CD4-positive, alpha-beta T cell treated with Interleukin-12 subunit alpha and Interleukin-12 subunit beta, for 1 hour (primary cell): ENCODE measurements at places on chromosomes 11 and 22.

DNA sequence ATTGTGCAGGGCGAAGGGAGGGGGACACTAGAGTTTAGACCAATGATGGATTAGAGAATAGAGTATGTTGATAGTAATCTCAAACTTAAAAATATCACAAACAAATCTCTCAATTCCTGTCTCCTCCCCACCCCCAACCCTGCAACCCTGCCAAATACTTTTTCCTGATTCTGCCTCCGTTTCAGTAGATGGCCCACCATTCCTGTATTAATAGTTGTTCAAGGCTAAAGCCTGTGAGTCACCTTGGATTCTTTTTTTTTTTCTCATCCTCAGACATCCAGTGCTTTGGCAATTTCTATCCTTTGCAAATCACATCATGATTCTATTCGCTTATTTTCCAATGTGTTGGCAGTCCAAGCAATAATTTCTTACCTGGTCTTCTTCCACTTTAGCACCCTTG, 207.9 kb downstream of the DYNC2H1 start:
- DNase-seq, result no peak

DNA sequence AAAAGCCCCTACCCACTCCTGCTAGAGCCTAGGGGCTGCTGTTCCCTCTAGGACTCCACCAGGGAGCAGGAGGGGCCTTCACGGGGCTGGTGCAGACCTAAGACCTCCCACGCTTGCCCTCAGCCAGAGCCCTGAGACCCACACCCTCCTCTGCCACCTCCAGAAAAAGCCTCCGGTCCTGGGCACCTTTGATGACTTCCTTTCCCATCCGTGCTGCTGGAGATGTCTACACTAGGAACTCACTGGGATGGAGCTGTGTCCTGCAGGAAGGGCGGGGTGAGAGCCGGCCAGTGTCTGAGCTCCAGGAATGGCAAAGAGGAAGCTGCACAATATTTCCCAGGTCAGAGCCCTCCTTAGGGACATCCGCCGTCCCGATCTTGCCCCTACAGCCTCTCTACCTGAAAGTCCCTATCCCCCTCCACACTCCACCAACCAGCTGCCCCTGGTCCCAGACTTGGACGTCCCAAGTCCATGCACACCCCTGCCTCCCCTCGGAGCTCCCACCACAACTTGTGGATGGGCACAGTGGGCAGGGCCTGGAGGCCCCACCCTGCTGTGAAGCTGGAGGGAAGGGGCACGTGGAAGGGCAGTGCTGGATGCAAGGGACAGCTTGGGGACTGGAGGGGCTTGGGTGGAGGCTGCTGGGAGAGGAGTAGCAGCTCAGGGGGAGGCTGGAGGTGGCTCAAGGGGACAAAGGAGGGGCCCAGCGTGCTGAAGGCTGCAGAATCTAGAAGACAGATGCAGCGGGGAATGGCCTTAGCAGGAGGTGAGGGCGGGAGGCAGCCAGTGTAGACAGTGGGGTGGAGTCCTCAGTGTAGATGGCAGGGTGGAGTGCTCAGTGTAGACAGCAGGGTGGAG, 13.5 kb upstream of the LRP5 start:
- DNase-seq, result no peak

- DNase-seq, result no peak
Observed at GRCh38 chr22:46482056-46482675, 55.3 kb downstream of the CELSR1 start.

GRCh38 chr22:45490836-45491235, 11.8 kb upstream of the FBLN1 start:
- no peak for DNase-seq

- DNase-seq, result no peak
Observed at GRCh38 chr11:87438416-87438815, 400.7 kb downstream of the TMEM135 start.

- peak; percentile 88 for DNase-seq
Observed at GRCh38 chr11:615504-616319, at the start of gene IRF7. IRF7 (minus strand) TSS chr11:615950; CDS start chr11:615364, 586 bp downstream.

GRCh38 chr11:61834278-61835048, 6.4 kb downstream of the FADS2 start:
- DNase-seq, result peak; percentile 65

DNA sequence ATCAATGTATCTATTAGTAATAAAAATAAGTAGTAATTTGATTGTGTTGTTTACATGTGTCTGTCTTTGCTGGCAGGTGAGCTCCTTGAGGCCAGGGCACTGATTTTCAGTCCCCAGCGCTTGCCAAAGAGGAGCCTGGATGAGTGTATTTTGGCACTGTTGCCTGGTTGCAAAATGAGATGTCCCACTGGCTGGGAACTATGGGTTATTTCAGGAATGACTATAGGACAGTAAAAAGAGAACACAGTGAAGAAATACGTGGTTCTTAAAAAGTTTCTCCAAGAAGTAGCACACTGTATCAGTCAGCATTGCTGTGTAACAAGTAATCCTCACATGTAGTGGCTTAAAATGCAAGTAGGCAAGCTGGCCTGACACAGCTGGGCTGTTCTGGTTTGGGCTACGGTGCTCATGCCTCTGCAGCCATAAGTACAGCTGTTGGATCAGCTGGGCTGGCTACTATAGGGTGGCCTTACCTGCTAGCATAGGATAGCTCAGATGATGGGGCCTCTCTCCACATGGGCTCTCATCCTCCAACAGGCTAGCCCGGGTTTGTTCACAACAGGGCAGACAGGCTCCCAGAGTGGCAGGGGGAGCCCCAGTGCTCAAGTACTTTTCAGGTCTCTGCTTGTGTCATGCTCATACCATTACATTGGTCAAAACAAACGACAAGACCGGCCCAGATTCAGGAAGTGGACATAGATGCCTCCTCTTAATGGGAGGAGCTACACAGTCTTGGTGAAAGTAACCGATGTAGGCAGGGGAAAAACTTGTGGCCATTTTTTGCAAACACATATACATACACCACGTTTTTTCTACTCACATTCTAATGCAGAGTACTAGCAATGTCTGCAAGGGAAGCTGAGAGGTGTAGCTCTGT, 399.1 kb downstream of the LARGE1 start:
- no peak for DNase-seq

DNA sequence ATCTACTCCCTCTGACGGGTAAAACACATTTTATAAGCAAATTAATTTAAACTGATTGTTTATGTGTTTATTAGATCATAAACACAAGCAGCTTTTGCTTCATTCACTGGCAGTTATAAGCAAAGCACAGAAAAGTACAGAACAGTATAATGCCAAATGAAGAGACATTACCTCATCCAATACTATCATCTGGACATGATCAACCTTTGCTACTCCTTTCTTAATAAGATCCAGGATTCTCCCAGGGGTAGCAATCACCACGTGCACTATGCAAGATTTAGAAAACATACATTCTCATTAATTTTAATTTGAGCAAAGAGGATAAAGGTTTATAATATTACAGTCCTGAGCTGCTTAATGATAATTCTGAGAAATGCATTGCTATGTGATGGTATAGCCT, 27.9 kb downstream of the DDX6 start:
- DNase-seq, result no peak

GRCh38 chr11:28621753-28622152, 513.6 kb downstream of the METTL15 start:
- no peak for DNase-seq

DNA sequence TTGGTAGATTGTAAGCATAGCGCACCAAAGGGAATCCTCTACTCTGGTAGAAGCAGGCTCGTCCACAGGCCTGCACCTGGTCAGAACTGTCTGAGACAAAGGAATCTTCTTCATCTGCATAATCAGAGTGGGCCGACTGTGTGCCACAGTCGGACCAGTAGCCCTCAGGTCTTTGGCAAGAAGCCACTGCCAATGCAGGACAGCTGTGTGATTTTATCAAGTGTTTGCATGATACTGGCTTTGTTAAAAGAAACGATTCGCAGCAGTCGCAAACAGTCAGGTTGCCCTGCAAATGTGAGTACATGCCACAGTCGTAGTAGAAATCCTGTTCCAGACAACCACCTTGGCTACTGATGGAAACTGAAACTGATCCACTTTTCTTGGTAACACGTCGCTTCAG, 4.9 kb upstream of the CCDC34 start:
- no peak for DNase-seq

DNA sequence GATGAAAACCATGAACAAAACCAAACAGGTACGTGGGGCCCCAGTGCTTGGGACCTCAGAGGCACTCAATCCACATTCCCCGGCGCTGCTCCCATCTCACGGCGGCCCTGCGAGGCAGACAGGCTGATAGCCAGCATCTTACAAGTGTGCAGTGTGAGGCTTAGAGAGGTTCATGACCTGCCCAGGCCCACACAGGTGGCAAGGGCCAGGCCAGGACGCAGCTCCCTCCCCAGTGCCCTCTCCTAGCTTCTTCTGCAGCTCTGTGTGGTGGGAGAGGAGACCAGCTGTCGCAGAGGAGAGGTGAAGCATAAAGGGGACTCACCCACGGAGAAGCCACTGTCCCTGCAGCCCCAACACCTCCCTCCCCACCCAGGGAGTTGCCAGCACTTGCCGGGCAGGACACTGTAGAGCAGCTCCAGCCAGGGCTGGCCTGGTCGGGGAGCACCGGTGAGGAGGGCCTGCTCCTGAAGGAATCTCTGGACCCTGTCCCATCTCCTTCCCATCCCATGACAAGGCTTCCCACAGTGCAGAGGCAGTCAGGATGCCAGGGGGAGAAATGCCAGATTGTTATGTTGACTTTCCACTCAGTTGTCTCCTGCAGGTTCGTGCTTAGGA, 92.4 kb upstream of the TMEM45B start:
- DNase-seq, result no peak

DNA sequence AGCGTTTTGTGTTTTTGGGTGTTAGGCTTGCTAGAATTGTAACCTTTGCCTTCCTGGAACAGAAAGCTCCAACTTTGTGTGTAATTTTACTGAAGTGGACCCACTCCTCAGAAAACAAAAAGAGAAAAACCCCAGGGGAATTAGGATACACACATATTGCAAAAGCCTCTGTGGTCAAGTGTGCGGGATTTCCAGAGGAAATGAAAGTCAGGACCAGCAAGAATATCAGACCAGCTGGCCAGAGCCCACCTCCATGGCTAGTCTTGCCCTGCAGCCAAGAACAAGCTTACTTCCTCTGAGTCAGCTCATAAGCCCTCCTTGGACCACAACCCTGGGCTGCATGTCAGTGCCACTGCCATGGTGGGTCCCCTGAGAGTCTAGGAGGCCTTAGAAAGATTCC, 37.0 kb upstream of the FTH1 start:
- peak; percentile 10 for DNase-seq

DNA sequence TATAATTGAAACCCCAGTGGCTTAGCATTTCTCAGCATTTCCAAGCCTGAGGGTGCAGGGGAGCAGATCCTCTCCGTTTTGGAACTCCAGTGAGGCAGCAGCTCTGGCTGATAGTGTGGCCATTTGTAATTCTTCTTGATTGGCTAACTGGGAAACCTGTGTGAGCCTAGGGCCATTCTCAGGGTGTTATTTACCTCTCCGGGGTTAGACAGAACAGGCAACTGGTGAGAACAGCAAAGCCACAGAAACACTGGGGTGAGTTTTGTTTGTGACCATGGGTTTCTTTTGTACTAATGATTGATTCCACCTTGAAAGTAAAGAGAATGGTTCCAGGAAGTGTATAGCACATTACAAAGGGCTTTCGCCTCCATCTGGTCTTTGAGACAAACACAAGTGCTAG, 2.4 kb upstream of the OR4X2 start:
- no peak for DNase-seq

DNA sequence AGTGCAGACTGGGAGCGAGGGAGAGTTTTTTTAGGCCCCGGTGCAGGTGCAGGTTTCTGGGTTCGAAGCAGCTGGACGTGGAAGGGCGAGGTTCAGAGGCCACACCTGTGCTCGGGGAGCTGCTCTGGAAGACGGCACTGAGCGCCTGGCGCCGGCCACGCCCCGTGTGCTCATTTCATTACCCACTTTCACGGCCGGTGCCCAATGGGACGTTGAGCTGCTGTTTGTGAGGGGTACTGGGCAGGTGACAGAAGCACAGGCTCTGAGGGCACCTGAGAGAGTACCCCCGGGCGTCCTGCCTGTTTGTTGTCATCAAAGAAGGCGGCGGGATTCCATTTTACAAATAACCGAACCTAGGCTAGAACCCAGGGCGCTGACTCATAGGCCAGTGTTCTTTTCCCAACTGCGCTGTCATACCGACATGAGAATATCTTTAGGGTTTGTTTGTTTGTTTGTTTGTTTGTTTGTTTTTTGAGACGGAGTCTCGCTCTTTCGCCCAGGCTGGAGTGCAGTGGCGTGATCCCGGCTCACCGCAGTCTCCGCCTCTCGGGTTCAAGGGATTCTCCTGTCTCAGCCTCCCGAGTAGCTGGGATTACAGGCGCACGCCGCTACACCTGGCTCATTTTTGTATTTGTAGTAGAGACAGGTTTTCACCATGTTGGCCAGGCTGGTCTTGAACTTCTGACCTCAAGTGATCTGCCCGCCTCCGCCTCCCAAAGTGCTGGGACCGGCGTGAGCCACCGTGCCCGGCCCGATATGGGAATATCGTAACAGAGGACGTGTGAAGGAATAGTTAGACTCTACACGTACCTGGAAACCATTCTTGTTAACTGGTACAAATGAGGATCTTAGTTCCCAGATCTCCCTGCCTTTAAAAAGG, 16.6 kb upstream of the SPTBN2 start:
- DNase-seq, result peak; percentile 38

DNA sequence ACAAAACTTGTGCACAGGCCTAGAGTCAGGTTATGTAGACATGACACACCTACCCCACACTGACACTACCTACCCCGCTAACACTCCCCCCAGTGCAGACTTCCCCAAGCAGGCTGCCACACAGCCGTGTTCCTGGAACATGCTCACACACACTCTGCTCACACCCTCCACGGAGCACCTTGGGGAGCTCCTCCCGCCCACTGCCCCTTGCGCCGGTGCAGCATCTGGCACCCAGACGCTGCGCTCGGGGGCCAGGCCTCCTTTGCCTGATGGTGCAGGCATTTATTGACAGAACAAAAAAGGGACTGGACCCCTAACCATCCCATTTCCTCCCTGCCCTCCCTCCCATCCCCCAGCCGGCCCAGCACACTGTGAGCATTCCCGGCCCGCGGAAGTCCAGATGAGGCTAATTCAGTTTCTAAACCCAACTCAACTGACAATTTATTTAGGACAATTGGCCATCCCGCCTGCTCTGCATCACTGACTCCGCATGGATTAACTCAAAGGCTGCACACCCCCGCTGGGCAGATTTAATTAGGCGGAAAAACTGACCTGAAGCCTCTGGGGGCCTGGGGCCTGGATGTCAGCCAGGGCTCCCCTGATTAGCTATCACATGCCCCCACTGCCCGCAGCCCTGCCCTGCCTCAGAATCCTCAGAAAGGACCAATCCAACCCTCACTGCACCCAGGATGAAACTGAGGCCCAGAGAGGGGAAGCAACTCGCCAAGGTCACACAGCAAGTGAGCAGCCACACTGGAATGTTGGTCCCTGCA, 30.1 kb downstream of the KCNC1 start:
- DNase-seq, result no peak

GRCh38 chr11:93059117-93059957, 89.9 kb downstream of the MTNR1B start:
- no peak for DNase-seq

DNA sequence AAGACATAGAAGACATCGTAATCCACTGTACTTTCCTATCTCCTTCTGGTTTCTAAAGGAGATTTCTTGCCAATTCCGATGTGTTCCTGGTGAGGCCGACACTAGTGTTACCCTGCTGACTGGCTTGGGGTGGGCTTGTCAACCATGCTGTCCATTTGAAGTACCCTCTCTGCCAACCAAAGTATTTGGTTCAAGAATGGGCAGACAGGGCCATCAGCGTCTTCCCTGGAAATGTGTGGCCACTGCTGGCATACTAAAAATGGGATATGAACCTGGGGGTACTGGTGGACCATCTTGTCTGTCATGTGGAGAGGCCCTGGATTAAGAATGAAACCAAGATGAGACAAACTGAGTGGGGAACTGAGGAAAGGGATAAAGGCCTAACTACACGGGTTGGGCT, 1.8 kb upstream of the VSTM5 start:
- no peak for DNase-seq
